Large intestine (tissue), 12 donors: ENCODE measurements at places on chromosomes 12 and 14. TPM values are rescaled to one million over a fixed set of nuclear protein-coding genes. Genes with fewer than 3 reads are reported as not detected.
A peak's percentile ranks its signal among the peaks of the same experiment; 100 is the strongest.

- H3K27ac ChIP-seq = no peak overlapping the region
- no peak for DNase-seq
- H3K4me3 ChIP-seq = no peak overlapping the region
- H3K36me3 ChIP-seq = no peaks in the 10 kb centered on the region
- H3K4me1 ChIP-seq = no peaks in the 10 kb centered on the region
These were observed 953.6 kb downstream of the SLC6A15 start for GRCh38 chr12:83958997-83959396.

GRCh38 chr12:116863275-116863767, 17.9 kb downstream of the HRK start:
- no peaks in the 10 kb centered on the region for H3K4me1 ChIP-seq
- no peak for DNase-seq
- no peak overlapping the region for H3K4me3 ChIP-seq
- H3K27ac ChIP-seq = no peak overlapping the region
- no peaks in the 10 kb centered on the region for H3K36me3 ChIP-seq
- peaks cover 14% of the 10 kb centered on the region for H3K27me3 ChIP-seq

Gene BCL11B
- 4.0 TPM for polyA plus RNA-seq

DNA sequence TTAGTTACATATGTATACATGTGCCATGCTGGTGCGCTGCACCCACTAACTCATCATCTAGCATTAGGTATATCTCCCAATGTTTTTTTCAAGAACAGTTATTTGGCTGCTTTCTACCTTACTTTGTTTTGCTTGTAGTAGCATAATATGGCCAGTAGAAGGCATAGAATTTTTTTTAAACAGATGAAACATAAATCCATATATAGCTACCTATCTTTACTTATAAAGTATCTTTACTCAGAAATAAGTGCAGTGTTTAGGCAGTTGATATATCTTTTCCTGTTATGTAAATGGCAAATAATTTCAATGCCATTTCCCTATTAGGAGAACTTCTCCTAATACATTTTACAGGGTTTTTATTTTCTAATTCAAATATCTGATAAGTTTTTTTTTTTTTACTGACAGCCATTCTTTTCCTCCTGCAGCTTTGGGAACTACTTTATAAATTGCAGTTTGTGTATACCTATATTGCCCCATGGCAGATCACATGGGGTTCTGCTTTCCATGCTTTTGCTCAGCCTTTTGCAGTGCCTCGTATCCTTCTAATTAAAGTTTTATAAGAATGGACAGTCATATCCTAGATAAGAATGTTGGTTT, 143.1 kb downstream of the PCNX1 start:
- H3K36me3 ChIP-seq = peaks cover 34% of the 10 kb centered on the region
- no peak overlapping the region for H3K4me3 ChIP-seq
- no peaks in the 10 kb centered on the region for H3K27me3 ChIP-seq
- no peaks in the 10 kb centered on the region for H3K4me1 ChIP-seq
- no peak overlapping the region for H3K27ac ChIP-seq

- H3K4me3 ChIP-seq = no peak overlapping the region
- no peak overlapping the region for H3K27ac ChIP-seq
- no peaks in the 10 kb centered on the region for H3K4me1 ChIP-seq
These were observed 86.9 kb downstream of the DACT1 start for GRCh38 chr14:58724702-58725101.

Gene SRRM4
- 1.6 TPM for polyA plus RNA-seq

Gene RND1
- polyA plus RNA-seq = 1.3 TPM

DNA sequence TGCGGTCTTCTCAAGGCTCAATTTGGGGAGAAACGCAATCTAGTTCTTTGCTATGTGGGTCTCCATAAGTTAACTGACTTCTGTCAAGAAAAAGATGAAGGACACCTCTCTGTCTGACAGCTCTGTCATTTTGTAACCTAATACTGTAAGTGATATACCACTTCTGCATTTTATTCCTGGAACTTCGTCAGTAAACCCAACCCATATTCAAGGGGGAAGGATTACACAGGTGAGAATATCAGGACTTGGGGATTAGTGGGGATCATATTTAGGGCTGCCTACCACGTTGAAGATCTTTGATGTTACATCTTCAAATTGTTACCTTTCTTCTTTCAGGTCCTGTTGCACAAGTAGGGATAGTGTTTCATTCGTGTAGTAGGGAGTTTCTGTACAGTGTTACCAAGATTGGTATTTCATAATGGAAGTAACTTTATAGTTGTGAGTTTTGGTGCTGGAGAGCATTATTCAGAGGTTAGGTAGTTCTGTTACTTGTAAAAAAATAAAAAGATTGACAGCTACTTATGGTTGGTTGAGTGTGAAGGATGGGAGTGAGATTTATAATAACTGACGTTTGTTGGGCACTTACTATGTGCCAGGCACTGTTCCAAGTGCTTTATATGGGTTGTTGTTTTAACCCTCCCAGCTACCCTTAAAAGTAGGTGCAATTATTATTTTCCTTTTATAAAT, 1.6 kb downstream of the TMEM260 start:
- peaks cover 2% of the 10 kb centered on the region for H3K27me3 ChIP-seq
- peaks cover 6% of the 10 kb centered on the region for H3K36me3 ChIP-seq
- no peak overlapping the region for H3K27ac ChIP-seq
- H3K4me1 ChIP-seq = peaks cover 6% of the 10 kb centered on the region

DNA sequence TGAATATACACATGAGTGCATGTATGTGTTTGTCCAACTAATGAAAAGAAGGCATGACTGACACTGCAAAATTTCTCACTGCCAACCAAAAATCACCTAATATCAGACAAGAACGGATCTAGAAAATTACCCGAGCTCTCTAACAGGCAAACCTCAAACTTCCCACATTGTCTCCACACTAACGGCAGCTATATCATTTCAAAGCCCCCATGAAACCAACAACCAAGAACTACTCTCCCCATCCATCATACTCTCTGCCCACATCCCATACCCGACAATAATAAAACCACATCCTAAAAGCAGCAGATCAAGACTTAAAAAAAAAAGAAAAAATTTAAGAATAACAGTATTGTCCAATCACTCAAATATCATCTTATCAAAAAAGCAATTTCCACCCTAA, 227.1 kb downstream of the CEP128 start:
- DNase-seq = no peak
- no peaks in the 10 kb centered on the region for H3K36me3 ChIP-seq
- no peaks in the 10 kb centered on the region for H3K4me1 ChIP-seq
- H3K4me3 ChIP-seq = no peak overlapping the region
- no peak overlapping the region for H3K27ac ChIP-seq

DNA sequence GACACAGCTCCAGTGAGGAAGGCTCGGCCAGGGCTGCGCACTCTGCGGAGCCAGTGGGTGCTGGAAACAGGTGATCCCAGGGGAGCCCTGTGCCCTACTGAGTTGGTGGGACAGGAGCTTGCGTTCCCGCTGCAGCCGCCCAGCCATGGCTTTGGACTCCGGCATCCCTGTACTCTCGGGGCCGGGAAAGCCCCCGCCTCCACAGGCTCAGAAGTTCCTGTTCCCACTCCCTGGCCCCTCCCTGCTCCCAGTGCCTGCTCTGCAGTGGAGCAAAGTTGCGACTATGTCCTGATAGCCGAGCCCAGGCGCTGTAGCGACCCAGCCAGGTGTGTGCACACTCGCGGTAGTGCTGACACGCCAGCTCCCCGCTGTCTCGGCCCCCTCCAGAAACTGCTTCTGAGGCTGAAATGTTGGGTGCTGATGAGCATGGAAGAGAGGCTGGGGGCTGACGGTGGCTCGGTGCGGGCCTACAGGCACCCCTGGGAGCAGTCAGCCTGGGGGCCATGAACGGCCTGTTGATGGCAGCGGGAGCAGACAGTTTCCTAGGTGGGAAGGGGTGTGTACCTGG, 344.6 kb upstream of the MGAT4C start:
- H3K4me1 ChIP-seq = no peaks in the 10 kb centered on the region
- no peak overlapping the region for H3K4me3 ChIP-seq
- no peak overlapping the region for H3K27ac ChIP-seq
- no peaks in the 10 kb centered on the region for H3K27me3 ChIP-seq

Gene RCOR1
- polyA plus RNA-seq = 24.2 TPM

Gene PCED1B
- polyA plus RNA-seq = 4.3 TPM

Gene TEDC1
- 8.7 TPM for polyA plus RNA-seq

- H3K4me1 ChIP-seq = peaks cover 4% of the 10 kb centered on the region
- no peaks in the 10 kb centered on the region for H3K27me3 ChIP-seq
- no peak for DNase-seq
- H3K36me3 ChIP-seq = no peaks in the 10 kb centered on the region
- no peak overlapping the region for H3K27ac ChIP-seq
These were observed 26.9 kb downstream of the BATF start for GRCh38 chr14:75549169-75549568.

DNA sequence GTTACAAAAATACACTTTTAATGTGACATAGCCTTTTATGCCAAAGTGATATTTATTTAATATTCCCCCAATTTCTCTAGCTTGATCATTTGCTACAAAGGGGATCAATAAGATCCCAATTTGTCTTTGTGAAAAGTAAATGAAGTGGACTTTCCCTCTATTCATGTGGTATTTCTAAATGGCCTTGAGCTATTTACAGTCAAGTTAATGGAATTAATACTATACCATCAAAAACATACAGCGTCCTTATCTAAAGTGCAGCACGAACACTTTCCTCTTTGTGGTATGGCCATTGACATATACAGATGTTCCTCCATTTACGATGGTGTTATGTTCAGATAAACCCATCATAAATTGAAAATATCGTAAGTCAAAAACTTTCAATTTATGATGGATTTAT, 23.2 kb downstream of the CFL2 start:
- no peaks in the 10 kb centered on the region for H3K36me3 ChIP-seq
- H3K27me3 ChIP-seq = no peaks in the 10 kb centered on the region
- no peak overlapping the region for H3K27ac ChIP-seq
- DNase-seq = no peak

DNA sequence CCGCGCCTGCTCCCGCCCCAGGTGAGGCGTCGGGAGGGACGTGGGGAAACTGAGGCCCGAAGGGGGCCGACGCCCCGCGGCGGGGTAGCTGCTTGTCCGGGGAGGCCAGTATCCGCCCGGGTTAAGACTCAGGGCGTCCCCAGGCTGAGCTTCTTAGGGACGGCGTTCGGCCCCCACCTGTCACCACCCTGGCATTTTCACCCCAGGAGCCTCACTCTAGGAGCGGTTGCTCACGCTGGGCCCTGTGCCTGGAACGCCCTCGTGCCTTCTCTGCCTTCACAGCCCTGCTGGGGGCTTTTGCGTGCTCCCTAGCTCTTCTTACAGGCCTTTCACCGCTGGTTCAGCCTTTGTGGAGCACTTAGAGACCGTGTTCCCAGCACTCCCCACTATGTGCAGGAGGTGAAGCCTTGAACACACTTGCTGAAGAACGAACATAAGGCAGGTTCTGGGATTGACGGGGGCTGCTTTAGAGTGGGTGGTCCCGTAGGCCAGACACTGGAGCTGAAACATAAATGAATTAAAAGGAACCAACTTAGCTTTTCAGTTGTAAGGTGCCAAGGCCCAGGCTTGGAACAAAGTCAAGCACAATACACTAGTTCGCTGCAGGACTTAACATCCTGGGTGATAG, 601 bp downstream of the ZNF839 start:
- H3K27ac ChIP-seq = peak overlapping the region; percentile 94
- H3K36me3 ChIP-seq = no peaks in the 10 kb centered on the region
- peak overlapping the region; percentile 91 for H3K4me3 ChIP-seq

GRCh38 chr14:101665478-101666078, 95.9 kb upstream of the PPP2R5C start:
- no peak overlapping the region for H3K27ac ChIP-seq
- no peaks in the 10 kb centered on the region for H3K36me3 ChIP-seq
- H3K4me1 ChIP-seq = no peaks in the 10 kb centered on the region
- peak; percentile 11 for DNase-seq
- no peak overlapping the region for H3K4me3 ChIP-seq
- H3K27me3 ChIP-seq = peaks cover 3% of the 10 kb centered on the region

GRCh38 chr14:75030147-75030546, 21.1 kb downstream of the MLH3 start:
- peak overlapping the region; percentile 31 for H3K27ac ChIP-seq
- H3K36me3 ChIP-seq = peaks cover 31% of the 10 kb centered on the region
- no peaks in the 10 kb centered on the region for H3K27me3 ChIP-seq
- H3K4me1 ChIP-seq = peaks cover 3% of the 10 kb centered on the region
- no peak overlapping the region for H3K4me3 ChIP-seq

Gene KRT75
- not detected for polyA plus RNA-seq

Gene RNASE3
- 0.18 TPM for polyA plus RNA-seq

Gene KRT77
- polyA plus RNA-seq = 0.42 TPM

GRCh38 chr12:89678225-89678624, 30.4 kb downstream of the ATP2B1 start:
- H3K4me1 ChIP-seq = no peaks in the 10 kb centered on the region
- no peak overlapping the region for H3K4me3 ChIP-seq
- H3K36me3 ChIP-seq = no peaks in the 10 kb centered on the region

DNA sequence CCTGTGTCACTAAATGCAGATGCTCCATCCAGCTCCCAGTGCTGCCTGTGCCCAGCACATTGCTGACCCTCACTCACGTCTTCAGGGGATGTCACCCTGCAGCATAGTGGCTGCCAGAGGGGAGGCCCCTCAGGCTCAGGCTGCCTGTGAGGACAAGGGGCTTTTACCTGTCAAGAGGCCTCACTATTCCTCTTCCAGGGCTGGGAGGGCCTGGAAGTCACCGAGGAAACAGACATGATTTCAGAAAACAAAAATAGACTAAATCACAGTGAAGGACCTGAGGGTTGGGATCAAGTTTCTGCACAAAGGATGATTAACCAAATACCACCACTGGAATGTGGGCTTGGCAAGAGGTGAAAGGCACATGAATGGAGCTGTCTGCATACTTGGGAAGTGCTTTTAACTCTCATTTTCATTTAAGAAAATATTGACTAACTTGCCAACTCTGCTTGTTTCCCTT, 1202.3 kb downstream of the BCL11B start:
- H3K36me3 ChIP-seq = no peaks in the 10 kb centered on the region
- DNase-seq = no peak
- H3K4me3 ChIP-seq = no peak overlapping the region
- no peaks in the 10 kb centered on the region for H3K4me1 ChIP-seq
- no peaks in the 10 kb centered on the region for H3K27me3 ChIP-seq
- H3K27ac ChIP-seq = no peak overlapping the region

Gene SLC38A6
- polyA plus RNA-seq = 27.1 TPM

Gene KRT73
- polyA plus RNA-seq = 0.97 TPM

Gene NANOG
- 0.10 TPM for polyA plus RNA-seq

Gene CLMN
- polyA plus RNA-seq = 18.7 TPM

DNA sequence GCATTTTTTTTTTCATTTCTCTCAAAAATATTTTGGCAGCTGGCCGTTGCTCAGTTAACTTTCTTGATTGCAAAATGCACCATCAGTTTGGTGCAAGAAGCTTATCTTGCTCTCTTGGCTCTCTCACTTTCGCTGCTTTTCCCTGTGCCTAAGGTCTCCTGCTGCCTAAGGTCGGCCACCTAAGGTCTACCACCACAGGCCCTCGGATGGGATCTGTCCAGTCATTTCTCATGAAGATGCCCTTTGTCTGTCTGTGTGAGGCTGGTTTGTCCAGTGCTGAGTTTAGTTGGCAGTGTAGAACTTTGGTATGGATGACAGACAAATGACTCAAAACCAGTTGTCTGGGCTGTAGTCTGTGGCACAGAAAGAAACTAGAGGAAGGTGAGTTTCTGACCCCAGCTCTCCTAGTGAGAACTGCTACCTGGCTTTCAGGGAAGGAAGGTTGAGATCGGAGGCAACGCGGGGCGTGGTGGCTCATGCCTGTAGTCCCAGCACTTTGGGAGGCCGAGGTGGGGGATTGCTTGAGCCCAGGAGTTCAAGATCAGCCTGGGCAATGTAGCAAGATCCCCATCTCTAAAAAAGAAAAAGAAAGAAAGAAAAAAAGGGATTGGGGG, 2.6 kb downstream of the MLXIP start:
- peaks cover 24% of the 10 kb centered on the region for H3K36me3 ChIP-seq
- H3K27ac ChIP-seq = peak overlapping the region; percentile 61
- H3K4me3 ChIP-seq = peak overlapping the region; percentile 85
- H3K27me3 ChIP-seq = no peaks in the 10 kb centered on the region
- H3K4me1 ChIP-seq = peaks cover 37% of the 10 kb centered on the region
- no peak for DNase-seq

GRCh38 chr12:132154341-132154761, 10.1 kb downstream of the NOC4L start:
- H3K27me3 ChIP-seq = no peaks in the 10 kb centered on the region
- no peak overlapping the region for H3K4me3 ChIP-seq
- H3K36me3 ChIP-seq = peaks cover 18% of the 10 kb centered on the region
- peak; percentile 22 for DNase-seq
- H3K4me1 ChIP-seq = peaks cover 6% of the 10 kb centered on the region

Gene SLC5A8
- 0.22 TPM for polyA plus RNA-seq
